Upper lobe of left lung (tissue), 6 donors: ENCODE measurements at places on chromosomes 11 and 22.
A peak's percentile ranks its signal among the peaks of the same experiment; 100 is the strongest.

- DNase-seq = peak; percentile 39
Observed at GRCh38 chr11:128906185-128907050, 15.3 kb downstream of the KCNJ5 start.

- DNase-seq = no peak
Observed at GRCh38 chr11:34916843-34917770, 689 bp downstream of the PDHX start.

DNA sequence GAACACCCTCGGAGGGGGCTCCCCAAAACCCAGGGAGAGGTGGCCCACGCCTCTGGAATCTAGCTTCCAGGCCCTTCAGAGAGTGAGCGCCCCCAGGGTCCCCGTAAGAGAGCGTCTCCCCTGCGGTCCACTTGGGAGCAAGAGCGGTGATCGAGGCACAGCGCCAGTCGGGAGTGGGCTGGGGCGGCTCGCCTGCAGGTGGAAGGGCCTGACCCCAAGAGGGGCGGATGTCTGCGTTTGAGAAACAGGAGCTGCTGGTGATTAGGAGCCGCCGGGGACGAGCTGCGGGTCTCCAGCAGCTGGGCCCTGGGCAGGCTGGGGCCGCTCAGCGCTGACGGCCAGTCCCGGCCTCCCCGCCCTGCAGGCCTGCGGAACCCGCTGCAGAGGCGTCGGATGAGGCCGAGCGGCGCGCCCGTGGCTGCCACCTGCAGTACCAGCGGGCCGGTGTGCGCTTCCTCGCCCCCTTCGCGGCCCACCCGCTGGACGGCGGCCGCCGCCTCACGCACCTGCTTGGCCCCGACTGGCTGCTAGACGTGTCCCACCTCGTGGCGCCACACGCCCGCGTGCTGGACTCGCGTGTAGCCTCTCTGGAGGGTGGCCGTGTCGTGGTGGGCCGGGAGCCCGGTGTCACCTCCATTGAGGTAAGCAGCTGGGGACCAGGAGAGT, 10.0 kb downstream of the TMEM132A start:
- no peak for DNase-seq

- DNase-seq = no peak
Observed at GRCh38 chr22:35628732-35629131, 11.6 kb upstream of the MB start.

DNA sequence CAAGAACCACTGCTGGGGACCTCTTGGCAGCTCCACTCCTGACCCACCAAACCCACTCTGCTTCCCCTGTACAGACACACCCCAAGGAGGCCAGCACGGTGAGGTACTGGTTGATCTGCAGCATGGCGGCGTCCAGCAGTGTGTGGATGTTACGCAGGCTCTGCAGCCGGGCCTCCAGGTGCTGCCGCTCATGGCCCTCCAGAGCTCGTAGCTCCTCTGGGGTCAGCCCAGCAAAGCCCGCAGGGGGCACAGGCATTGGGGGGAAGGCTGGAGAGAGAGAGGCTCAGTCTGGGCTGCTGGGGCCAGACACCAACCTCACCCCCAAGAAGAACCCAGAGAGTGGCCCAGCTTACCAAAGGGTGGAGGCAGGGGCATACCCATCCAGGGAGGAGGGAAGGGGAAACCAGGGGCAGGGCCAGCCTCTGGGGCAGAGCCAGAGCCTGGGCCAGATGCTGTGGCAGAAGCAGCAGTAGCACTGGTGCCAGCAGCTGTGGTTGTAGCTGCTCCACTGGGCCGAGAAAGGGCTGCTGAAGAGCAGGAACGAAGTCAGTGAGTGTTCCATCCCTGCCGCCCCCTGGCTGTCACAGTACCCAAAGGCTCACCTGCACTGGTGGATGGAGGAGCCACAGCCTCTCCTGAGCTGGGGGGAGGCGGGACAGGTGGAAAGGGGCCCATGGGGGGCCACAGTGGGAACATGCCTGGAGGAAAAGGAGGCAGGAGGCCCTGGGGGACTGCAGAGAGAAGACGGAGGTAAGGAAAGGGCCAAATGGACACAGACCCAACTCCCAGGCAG, 4.5 kb downstream of the SYVN1 start:
- no peak for DNase-seq

GRCh38 chr11:69508974-69509373, 27.5 kb downstream of the LINC01488 start:
- DNase-seq = no peak

- no peak for DNase-seq
Observed at GRCh38 chr11:17782145-17782544, 47.6 kb downstream of the KCNC1 start.

- no peak for DNase-seq
Observed at GRCh38 chr11:69841859-69842698, 22.9 kb upstream of the FGF3 start.

GRCh38 chr22:17343766-17344165, 25.5 kb upstream of the CECR2 start:
- DNase-seq = no peak

GRCh38 chr11:23539556-23539955, 679.3 kb upstream of the CCDC179 start:
- no peak for DNase-seq

DNA sequence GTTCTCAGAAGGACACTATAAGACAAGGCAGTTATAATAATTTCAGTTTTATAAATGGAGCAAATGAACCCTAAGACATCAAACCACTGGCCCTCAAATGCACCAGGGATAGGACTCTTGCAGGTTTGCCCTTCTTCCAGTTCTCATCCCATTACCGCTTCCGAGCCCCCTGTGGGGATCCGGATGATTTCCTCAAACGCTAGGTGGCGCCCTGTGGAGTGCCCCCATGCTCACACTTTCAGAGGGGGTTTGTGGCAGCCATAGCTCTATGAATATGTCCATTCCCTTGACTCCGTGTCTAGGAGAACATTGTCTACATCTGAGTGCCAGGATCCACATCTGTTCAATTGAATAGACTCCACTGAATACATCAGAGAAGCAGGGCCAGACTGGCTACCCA, 816.3 kb downstream of the NTM start:
- DNase-seq = no peak

GRCh38 chr22:47210112-47210657, 447.7 kb downstream of the TBC1D22A start:
- DNase-seq = no peak

DNA sequence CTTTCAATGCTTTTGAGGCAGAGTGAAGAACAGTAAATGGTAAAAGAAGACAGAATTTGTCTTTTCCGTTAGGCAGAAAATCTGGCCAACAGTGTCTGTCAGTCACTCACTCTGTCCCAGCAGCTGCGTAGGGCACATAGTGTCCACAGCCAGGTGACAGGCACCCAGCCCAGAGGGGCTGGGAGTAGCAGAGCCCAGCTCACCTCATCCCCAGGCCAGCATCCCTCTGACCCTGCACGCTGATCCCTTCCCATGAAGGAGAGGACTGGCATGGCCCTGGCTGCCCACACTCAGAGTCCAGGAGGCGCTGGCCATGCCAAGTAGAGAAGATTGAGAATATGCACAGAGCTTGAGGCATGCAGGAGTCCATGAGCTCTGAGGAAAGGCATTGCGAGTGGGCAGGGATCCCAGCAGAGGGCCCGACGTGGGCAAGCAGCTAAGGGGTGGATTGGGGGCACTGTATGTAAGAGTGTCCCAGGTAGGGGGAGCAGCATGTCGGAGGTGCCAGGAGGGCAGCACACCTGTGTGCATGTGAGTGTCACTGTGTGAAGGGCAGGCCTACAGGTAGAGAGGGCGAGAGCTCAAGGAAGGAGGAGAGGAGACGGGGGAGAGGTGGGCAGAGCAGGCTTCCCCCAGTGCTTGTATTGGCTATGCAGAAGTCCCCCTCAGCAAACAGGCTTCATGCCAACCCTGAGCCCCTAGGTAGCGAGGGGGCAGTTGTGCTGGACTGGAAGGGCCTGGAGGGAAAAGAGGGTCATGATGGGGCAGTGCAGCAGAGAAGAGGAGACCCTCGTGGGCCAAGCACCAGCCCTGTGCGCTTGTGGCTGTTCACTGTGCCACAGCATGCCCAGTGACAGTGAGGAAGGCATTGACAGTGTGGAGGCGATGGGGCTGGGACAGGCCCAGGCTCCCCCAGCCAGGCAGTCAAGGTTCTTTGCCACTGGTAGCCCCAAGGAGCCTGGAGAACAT, 133.8 kb downstream of the OSBP2 start:
- peak; percentile 46 for DNase-seq

GRCh38 chr22:48893288-48894063, 934.2 kb downstream of the BRD1 start:
- peak; percentile 15 for DNase-seq

DNA sequence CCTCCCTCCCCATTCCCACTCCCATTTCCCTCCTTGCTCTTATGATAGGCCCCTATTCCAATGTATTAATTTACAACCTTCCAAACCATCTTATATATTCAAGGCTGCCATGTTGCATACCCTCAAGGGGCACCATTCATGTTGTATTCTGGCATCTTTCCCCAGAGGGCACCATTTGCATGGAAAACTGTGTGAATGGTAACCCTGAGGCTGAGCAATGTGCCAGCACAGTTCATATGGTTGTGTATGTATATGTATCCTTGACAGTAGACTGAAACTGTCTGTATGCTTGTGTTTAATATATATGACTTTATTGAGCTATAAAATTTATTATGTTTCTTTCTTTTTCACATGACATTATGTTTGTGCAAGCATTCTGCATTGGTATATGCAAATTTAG, 7.3 kb downstream of the RASSF10 start:
- no peak for DNase-seq

DNA sequence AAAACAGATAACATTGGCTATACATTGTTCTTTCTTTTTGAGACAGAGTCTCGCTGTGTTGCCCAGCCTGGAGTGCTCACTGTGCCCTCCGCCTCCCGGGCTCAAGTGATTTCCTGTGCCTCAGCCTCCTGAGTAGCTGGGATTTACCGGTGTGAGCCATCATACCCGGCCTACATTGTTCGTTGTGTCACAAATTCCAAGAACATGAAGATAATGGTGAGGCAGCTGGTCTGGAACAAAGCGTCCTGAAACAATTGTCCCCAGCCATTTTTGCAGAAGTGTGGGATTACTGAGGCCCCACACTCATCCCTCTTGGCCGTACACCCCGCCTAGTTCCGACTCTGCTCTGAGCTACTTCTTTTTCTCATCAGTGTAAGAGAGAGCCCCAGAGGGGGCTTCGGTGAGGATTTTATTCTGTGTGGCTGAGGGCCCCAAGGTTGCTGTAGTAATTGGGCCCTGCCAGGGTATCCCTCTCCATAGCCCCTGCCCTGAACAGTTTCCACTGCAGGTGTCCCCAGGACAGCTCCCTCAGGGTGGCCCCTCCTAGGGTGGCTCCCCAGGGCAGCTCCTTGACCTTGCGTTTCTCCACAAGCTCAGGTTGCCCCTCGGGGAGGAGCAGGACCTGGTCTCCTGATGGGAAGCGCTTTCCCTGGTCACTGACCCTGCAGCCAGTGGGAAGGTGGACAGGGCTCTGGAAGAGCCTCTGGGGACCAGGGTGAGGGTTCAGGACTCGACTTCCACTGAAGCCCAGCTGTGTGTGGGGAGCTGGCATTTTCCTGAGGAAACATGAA, 13.1 kb upstream of the ARSA start:
- no peak for DNase-seq

- DNase-seq = peak; percentile 59
Observed at GRCh38 chr22:32917577-32918354, 116.3 kb downstream of the TIMP3 start.

GRCh38 chr11:102564110-102564509, 33.6 kb upstream of the MMP7 start:
- DNase-seq = no peak

DNA sequence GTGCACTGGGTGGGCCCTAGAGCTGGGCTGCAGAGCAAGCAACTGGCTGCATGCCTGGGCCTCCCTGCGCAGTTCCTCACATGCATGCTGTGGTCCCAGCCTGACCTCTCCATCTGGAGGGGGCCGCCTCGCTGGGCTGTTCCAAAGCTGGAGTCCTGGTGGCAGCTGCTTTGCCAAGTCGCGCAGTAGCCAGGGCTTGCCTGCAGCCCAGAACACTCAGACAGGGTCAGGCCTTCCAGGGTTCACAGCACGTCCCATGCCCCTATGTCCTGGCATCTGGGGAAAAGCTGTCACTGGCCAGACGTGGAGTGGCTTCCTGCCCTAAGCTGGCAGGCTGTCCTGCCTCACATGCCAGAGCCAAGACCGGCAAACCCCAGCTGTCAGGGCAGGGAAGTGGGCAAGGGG, 16.5 kb upstream of the CDC42EP2 start:
- peak; percentile 43 for DNase-seq

GRCh38 chr11:73047773-73048371, 94.2 kb downstream of the FCHSD2 start:
- no peak for DNase-seq

- no peak for DNase-seq
Observed at GRCh38 chr11:86440305-86440716, 65.6 kb downstream of the CCDC81 start.

DNA sequence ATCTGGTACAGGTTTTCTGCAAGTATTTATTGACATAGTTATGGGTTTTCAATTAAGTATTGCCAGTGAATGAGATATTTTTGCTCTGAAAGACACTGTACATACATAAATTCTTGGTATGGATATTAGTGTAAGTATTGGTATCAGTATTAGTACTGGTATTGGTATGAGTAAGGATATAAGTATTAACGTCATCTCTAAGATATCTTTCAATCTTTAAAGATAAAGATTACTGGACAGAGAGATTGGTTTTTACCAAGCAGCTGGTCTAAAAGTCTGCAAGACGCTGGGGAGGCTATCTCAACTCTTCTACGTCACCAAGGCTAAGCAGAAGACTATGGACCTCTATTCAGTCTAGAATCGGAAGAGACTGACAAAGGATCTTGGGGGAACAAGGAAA, 234.5 kb downstream of the NXPE2 start:
- no peak for DNase-seq

GRCh38 chr11:91850533-91851275, 373.9 kb upstream of the FAT3 start:
- DNase-seq = no peak

DNA sequence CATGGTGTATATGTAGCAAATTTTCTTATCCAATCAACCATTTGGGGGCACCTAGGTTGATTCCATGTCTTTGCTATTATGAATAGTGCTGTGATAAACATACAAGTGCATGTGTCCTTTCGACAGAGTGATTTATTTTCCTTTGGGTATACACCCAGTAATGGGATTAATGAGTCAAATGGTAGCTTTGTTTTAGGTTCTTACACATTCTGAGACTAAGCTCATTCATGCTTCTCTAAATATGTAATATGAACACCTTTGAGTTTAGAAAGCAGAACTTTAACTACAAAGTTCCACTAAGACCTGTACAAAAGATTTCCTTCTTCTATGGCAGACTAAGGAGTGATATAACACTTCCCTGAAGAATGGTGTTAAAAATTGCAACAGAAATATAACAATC, 627.0 kb downstream of the KCNA4 start:
- DNase-seq = no peak

- DNase-seq = peak; percentile 54
Observed at GRCh38 chr11:71298761-71299181, 46.4 kb upstream of the SHANK2 start.
